WTC11 (cell line): ENCODE measurements at places on chromosomes 2 and 18.

DNA sequence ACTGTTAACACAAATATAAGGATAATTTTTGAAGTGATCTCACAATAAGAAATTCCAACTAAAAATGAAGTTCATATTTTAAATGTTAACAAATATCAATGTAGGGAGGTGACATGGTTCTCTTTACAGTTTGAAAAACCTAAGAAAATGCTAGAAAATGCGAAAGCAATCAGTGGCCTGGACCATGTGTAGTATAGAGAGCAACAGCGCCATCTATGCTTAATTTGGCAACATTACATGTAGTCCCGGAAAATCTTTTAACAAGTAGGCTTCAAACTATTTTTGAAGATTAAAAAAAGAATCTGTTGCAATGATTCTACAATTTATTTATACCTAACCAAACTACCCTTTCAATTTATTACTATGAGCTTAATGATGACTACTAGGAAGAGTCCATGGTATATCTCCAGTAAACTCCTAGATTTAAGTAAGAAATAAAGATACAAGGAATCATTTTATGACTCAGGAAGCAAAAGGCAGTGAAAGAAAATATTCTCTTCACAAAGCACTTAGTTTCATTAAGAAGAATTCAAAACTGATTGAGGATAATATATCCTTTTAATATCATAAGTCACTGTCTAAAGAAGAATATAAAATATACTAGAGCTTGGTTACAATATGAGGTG is 33.3 kb downstream of the NDUFA10 start:
- DNase-seq = no peak

DNA sequence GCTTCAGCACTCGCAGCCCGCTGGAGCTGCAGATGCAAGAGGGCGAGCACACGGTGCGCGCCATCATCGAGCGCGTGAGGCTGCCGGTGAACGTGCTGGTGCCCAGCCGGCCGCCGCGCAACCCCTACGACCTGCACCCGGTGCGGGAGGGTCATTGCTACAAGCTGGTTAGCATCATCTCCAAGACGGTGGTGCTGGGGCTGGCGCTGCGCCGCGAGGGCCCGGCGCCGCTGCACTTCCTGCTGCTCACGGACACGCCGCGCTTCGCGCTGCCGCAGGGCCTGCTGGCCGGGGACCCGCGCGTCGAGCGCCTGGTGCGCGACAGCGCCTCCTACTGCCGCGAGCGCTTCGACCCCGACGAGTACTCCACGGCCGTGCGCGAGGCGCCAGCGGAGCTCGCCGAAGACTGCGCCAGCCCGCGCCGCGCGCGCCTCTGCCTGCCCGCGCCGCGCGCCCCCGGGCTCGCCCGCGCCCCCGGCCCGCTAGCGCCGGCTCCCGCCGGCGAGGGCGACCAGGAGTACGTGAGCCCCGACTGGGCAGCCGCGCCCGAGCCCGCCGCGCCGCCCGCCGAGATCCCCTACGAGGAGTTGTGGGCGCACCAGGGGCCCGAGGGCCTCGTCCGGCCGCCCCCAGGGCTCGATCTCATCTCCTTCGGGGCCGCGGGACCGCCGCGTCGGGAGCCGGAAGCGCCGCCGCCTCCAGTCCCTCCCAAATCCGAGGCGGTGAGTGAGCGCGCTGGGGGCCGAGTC is 11.8 kb downstream of the GAREM2 start:
- peak; percentile 82 for DNase-seq

DNA sequence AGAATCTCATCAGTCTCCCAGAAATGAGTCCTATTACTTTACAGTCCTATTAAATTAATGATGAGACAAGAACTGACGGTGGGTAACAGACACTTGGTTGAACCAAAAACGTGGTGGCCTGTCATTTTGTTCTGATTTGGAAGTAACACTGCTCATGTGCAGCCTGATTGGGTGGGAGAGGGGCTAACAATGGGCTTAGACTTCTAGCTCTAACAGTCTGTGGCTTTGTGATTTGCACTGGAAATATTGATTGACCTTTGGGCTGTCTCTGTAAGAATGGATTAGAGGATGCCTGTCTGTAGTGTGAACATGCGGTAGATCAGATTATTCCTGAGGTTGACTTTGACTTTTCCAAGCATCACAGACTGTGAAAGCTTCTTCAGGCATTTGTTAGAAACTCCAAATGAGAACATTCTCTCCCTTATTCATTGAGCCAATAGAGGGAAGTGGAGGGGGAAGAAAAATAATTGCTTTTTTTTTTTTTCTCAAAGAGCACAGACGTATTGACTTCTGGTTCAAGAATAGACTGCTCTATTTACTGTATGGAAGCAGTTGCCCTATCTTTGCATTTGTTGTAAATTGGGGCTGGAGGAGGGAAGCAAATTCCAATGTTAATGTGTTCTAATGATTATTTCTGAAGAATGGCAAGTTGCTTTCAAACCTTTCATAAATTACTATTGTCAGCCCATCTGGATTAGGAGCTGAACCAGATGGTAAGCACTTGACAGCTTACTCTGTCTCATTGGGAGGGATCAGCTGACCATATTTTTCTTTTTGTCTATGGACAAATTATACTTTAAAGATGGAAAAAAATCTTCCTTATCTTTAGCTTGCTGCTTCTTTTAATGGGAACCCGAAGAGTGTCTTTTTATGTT is 85.8 kb upstream of the TTN start:
- no peak for DNase-seq

GRCh38 chr2:102131564-102131963 is 11.0 kb upstream of the IL1R1 start:
- DNase-seq = no peak

- DNase-seq = no peak
These were observed 3.5 kb upstream of the RHOB start for GRCh38 chr2:20443276-20443920.

DNA sequence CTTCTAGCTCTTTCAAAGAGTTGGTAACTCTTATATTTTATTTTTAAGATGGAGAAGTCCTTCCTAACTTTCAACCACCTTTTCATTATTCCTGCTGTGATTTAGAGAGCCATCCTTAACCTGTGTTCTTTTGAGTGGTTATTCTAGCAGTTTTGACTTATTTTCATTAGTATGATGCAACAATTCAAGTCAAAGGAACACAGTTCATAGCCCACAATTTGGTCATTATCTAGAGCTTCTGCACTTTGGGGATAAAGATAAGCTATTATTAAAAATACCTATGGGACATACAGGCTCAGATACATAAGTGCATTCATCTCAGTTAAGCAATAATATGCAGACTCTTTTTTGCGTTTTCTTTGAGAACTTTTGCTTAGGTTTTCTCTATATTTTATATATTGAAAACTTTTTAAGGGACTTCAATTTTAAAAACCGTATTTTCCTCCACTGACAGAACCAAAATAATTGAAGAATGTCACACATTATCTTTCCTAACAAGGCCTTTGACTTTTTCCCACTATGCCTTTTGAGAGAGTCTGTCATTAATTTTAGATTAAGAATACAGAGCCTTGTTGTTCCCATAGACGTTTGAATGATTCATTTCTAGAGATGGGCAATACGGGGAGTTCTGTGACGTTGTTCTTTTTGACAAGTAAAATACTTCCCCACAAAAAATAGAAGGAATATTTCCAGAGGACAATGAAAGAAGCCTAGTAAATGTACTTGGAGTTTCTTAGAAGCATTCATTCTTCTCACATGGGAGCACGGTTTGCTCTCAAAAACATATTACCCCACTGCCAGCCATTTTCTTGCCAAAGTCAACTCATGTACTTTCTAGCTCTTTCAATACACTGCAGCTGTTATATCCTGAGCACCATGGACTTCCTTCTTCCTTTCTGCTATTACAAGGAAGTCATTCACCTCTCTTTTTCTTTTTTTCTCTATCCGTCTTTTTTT is 42.9 kb upstream of the RASGRP3 start:
- DNase-seq = no peak

DNA sequence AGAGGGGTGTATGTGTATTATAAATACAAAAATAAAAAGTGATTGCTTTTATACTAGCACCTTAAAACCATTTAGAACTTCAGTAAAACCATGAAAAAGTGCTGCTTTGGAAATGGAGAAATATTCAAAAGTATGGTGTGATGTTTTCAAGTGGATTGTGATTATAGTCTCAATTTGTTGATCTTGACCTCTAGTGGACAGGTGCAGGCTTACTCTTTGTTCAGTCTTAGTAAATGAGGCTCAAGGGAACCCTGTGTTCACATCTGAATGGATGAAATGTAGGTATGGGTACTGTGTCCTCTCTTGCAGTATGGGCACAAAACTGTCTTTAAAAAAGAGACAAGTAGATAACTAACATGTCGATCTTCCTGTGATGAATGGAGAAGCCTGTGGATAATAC is 145.8 kb downstream of the MCFD2 start:
- no peak for DNase-seq

GRCh38 chr2:178530625-178531142 is 50.4 kb downstream of the PLEKHA3 start:
- DNase-seq = no peak

GRCh38 chr2:171855401-171855800 is 38.6 kb downstream of the SLC25A12 start:
- no peak for DNase-seq

GRCh38 chr18:66727991-66728390 is 124.1 kb upstream of the CDH19 start:
- DNase-seq = no peak

DNA sequence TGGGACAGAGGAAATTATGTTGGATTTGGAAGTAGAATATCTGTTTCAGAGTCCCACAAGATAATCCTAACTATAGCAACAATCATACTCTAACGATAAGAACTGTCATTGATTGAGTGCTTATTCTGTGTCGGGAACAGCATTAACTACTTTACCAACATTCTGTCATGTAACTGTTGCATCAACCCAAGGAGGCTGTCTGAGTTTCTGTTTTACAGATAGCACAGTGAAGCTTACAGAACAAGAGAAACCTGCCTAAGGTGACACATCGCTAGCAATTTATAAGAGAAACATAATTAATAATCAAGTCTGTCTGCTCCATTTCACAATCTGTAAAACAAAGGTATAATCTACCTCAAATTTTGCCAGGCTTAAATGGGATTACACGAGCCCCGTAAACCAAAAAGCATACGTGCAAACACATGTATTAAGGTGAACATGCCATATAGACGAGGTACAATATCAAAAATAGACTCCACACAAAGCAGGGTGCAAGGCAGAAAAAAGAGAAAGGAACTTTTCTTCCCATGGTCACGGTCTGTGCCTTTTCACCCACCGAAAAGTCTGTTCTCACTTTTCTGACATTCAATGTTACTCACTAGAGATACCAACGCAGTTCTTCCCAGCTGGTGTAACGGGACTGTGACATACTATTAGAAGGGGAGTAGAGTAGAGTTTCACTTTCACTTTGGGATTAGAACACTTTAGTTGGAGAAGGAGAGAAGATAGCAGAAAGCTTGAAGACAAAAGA is 37.2 kb upstream of the SLC8A1 start:
- no peak for DNase-seq

GRCh38 chr18:36717422-36718110 is 111.2 kb downstream of the TPGS2 start:
- no peak for DNase-seq

- peak; percentile 22 for DNase-seq
These were observed 41.2 kb upstream of the DAPL1 start for GRCh38 chr2:158753641-158754611.

DNA sequence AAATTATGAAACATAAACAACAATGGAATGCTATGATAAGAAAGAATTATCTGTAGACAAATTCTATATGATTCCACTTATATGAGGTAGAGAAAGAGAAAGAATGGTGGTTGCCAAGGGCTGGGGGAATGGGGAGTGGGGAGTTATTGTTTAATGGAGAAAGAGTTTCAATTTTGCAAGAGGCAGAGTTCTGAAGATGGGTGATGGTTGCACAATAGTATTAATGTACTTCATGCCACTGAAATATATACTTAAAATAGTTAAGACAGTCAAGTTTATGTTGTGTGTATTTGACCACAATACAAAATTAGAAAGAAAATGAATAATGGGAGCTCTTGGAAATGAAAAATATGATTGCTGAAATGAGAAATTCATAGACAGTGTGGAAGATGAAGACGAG is 22.6 kb upstream of the FAM117B start:
- no peak for DNase-seq

- peak; percentile 61 for DNase-seq
These were observed 28.1 kb downstream of the NCKAP1 start for GRCh38 chr2:183010112-183010511.

GRCh38 chr2:171939743-171940071 is 17.4 kb downstream of the HAT1 start:
- DNase-seq = no peak

- DNase-seq = no peak
These were observed 100.9 kb upstream of the KLF7 start for GRCh38 chr2:207266648-207267047.

GRCh38 chr2:122391726-122392125 is 636.3 kb downstream of the TSN start:
- DNase-seq = no peak

GRCh38 chr18:48609820-48610815 is 71.3 kb downstream of the CTIF start:
- DNase-seq = no peak

DNA sequence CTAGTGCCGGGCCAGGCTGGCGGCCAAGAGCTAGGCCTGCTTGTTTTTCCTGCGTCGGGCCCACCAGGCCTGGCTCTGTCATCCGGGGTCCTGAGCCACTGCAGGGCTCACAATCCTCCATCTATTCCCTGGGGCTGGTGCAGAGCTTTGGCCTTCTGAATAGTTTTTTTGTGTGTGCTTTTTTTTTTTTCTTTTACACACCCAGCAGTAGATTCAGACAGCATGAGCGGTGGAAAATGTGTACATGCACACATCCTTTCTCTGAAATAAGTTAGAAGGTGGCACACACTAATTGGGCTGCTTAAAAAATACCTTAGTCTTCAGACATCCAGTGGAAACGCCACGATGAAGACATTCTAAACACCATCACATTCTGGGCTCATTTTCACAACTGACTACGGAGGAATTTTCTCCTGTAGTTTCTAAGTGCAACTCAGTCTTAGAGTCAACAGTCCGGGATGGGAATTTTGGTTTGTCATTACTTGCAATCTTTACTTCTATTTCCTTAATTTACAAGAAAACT is 6.1 kb downstream of the ZFP36L2 start:
- DNase-seq = no peak

GRCh38 chr18:80246445-80247392 is 595 bp downstream of the PARD6G start:
- peak; percentile 75 for DNase-seq
